Activated T-cell treated with anti-CD3 and anti-CD28 coated beads, Interleukin-2, amount 50 U/mL, for 72 hours (primary cell): ENCODE measurements at places on chromosomes 12 and 14. TPM values are rescaled to one million over a fixed set of nuclear protein-coding genes. Genes with fewer than 3 reads are reported as not detected.

Gene DEGS2
- 1.8 TPM for total RNA-seq

Gene TAS2R8
- not detected for total RNA-seq

Gene HOXC6
- not detected for total RNA-seq

Gene NFATC4
- 11.3 TPM for total RNA-seq

Gene SLCO1B1
- total RNA-seq: not detected

Gene ZNF641
- total RNA-seq: 13.4 TPM

Gene AQP2
- total RNA-seq: not detected
